ENCODE measurements at places on chromosomes 3 and 15.

DNA sequence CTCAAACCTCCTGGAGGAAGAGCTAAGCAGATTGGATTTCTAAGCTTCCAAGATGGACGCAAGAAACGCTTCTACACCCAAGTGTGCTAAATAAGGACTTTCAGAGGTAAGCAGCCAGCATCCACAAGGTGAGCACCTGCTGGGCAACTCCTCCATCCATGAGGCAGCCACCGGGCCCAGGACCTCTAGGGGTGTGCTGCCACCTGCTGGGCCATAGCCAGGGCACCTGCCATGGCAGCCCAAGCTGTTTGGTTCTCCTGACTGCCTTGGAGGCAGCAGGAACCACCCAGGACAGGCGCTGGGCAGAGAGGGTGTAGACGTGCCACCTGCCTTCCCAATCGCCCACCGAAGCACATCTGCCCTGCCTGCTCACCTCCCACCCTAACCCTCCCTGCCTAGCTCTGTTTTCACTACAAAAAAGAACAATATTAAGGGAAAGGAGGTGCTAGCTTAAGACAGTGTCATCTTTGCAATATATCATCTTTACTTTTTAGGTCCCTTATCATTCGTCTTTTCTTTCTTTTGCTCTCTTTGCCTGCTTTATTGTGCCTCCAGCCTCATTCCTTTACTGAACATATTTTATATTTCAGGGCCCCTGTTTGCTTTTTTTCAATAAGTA lies 12.9 kb downstream of the C15orf62 start:
- no peak for DNase-seq

DNA sequence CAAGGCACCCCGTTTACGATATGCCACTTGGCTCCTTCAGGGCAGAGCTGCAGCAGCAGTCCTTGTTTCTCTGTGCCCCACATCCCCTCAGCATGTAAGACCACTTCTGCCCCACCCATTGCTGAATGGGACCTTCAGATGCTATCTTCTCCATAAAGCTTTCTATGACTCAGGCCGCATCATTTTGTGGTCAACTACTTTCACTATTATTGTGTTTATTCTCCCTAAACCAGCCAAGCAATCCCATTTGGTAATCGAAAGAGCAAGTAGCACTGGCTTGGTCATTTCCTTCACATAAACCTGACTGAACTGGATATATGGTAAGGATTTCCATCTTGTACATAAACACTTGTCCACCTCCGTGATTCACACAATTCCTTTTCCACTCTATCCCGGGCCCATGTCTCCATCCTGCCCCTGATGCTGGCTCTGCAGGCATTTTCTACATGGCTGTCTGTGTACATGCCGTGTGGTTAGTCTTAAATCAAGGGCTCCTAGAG lies 25.7 kb downstream of the LIPC start:
- no peak for DNase-seq

- no peak for DNase-seq
Observed at GRCh38 chr15:56128081-56128480, 115.6 kb downstream of the RFX7 start.

GRCh38 chr3:121981473-121981872 lies 40.6 kb downstream of the ILDR1 start:
- no peak for DNase-seq

DNA sequence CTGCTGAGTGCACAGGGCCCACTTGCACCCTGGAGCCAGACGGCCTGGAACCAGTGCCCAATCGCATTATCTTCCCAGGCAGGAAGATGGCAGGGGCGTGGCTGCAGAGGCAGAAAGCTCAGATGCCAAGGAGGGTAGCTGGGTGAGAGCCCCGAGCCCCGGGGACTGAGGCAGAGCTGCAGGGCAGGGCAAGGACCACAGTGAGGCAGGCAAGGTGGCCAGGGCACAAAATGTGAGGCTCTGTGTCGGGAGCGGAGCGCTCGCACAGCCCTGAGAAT lies 1.6 kb upstream of the CCDC33 start:
- no peak for DNase-seq

DNA sequence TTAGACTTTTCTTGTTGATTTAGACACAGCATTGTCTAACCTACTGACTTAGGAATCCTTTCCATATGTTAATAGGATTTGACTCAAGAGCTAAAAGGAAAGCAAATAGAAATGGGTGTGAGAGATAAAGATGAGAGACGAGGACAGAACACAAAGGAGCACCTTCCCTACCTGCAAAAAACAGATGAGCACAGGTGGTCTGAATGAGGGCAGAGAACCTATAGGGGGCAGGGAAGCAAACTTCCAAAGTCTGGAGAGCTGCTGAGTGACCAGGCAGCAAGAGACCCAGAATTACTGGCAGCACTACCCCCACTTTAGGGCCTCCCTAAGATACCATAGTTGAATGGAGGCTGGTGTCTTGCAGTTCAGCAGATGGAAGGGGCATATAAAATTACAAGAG lies 98.1 kb upstream of the CTNNB1 start:
- DNase-seq: no peak

DNA sequence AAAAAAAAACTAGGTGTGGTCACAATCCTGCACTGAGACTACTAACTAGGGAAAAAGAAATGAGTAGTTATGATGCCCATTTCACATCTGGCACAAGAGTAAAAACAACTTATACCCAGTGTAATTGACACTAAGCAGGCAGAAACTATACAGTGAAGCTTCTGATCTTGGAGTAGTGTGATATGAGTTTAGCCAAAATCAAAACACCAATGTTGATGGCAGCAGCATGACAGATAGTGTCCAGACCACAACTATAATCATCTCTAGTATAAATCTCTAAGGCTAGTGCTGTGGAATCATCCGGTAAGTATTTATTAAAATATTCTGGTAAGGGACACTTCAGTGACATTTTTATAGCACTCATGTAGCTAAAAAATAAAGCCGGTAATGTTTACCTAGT lies 108.5 kb upstream of the EPHA6 start:
- no peak for DNase-seq

GRCh38 chr3:127490271-127491023 lies 100.1 kb downstream of the TPRA1 start:
- DNase-seq: no peak

DNA sequence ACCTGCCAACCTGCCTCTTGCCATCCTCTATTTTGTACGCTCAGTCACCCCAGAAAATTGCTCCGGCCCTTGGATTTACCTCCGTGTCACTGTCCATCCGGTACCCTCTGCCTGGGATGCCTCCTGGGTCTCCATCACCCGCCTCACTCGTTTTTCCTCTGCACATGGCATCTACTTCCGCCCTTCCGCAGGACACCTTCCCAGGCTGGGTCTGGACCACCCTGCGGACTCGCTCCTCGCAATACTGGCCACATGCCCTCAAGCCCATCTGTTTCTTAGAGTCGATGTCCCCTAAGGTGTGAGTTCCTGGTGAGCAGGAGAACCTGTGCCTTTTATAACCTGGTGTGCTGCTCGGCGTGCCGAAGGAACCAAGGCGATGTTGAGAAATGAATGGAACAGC lies 58.5 kb downstream of the APBA2 start:
- no peak for DNase-seq

- no peak for DNase-seq
Observed at GRCh38 chr15:95565016-95565600, 765.4 kb upstream of the NR2F2 start.

- no peak for DNase-seq
Observed at GRCh38 chr15:57654153-57654852, 52.2 kb upstream of the POLR2M start.

DNA sequence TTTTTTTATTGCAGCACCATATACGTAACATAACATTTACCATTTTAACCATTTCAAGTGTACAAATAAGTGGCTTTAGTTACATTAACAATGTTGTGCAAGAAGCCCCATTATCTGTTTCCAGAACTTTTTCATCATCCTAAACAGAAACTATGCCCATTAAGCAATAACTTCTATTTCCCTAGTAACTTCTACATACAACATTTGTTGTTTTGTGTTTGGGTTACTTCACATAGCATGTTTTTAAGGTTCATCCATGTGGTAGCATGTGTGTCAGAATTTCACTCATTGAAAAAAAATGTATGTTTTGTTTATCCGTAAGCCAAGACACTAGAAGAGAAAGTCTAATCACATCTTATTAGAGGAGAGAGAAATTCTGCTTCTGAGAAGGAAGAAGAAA lies 450.5 kb upstream of the PDZRN3 start:
- no peak for DNase-seq

DNA sequence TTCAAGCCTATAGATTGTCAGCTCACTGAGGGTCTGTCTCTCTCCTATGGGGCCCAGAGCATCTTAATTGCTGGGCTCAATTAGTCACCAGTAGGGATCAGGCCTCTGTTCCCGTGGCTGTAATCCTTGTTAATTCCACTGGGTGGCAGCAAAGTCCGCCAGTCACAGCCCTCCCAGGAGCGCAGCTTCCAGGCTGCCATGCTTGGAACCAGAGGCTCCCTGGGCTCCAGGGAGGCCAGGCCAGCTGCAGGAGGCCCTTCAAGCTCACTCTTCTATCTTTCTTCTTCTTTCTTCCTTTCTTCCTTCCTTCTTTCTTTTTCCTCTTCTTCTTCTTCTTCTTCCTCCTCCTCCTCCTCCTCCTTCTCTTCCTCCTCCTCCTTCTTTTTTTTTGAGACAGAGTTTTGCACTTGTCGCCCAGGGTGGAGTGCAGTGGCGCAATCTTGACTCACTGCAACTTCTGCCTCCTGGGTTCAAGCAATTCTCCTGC lies 14.4 kb downstream of the RNU5B-1 start:
- peak; percentile 86 for DNase-seq

DNA sequence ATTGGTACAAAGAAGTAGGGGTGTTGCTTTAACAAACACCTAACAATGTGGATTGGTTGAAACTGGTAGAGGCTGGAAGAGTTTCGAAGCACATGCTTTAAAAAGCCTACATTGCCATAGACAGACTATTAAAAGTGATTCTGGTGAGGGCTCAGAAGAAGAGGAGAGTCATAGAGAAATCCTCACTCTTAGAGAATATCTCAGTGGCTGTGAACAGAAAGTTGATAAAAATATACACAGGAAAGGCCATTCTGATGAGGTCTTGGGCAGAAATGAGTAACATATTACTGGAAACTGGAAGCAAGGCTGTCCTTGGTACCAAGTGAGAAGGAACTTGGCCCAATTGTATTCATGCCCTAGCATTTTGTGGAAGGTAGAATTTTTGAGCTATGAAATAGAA lies 173.7 kb upstream of the CRBN start:
- DNase-seq: no peak

DNA sequence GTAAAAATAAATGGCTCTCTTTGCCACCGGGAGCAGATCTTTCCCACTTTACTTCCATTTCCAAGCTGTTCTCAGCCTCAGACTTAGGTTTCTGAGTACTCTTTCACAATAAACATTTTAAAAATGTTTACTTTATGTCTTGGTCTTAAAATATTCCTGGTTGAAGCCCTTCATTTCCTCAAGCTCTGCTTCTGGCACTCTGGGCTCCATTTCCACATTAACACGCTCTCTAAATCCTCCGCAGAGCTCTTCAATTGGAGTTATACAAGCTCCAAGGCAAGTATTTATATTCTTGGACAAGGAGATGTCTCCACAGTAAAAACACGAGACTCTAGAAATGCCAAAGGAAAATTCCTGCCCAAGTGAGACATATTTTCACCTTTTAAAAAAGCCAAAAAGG lies 169.3 kb downstream of the GREM1 start:
- no peak for DNase-seq

DNA sequence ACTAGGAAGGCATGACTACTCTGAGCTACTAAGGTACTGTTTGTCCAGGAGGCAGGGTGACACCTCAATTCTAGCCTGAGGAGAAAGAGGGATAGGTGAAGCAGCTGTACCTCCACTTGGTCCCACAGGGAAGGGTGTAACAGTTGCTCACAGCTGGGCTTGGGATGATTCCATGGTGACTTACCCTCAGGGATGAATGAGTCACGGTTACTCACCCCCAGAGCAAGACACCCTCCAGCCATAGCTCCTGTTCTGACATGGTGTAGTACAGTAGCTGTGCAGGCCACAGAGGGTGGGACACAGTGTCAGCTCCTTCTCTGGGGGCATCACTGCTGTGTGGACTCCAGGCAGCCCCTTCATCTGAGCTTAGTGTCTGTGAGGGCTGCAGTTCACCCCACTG lies 868.6 kb upstream of the SEMA6D start:
- no peak for DNase-seq

DNA sequence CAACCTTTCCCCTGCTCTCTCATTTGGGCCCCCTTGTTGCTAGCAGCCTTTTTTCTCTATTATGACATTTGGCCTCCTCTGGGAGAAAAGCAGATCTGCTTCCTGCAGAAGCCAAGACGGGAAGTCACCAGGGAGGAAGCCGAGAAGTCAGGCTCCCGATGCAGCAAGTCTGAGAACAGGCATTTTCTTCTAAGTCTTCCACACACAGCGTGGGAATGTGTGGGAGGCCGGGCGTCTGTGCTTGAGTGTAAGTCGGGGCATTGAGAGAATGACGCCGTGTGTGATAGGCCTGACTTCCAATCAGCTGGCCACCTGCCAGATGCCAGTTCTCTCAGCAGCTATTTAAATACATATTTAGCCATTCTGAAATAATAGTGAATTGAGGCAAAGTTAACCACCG lies 75.8 kb upstream of the FAM98B start:
- DNase-seq: no peak

DNA sequence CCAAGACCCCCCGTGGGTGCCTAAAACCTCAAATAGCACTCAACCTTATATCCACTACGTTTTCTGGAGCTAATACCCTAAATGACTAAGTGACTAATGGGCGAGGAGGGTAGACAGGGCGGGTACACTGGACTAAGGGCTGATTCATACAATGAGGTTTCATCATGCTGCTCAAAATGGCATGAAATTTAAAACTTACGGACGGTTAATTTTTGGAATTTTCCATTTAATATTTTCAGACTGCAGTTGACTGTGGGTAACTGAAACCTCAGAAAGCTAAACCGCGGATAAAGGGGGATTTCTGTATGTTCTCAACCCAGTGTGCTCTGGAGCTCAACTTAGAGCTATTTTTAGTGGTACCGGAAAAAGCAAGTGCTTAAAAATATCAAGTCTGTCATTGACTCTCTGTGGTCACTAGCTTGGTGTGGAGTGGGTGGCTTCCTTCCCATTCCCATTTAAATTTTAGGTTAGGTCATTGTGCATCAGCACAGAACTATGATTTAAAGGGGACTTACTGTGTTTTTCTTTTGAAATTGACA lies 72.9 kb downstream of the LRRC28 start:
- DNase-seq: no peak

GRCh38 chr15:61315471-61315870 lies 86.4 kb upstream of the RORA start:
- DNase-seq: no peak

DNA sequence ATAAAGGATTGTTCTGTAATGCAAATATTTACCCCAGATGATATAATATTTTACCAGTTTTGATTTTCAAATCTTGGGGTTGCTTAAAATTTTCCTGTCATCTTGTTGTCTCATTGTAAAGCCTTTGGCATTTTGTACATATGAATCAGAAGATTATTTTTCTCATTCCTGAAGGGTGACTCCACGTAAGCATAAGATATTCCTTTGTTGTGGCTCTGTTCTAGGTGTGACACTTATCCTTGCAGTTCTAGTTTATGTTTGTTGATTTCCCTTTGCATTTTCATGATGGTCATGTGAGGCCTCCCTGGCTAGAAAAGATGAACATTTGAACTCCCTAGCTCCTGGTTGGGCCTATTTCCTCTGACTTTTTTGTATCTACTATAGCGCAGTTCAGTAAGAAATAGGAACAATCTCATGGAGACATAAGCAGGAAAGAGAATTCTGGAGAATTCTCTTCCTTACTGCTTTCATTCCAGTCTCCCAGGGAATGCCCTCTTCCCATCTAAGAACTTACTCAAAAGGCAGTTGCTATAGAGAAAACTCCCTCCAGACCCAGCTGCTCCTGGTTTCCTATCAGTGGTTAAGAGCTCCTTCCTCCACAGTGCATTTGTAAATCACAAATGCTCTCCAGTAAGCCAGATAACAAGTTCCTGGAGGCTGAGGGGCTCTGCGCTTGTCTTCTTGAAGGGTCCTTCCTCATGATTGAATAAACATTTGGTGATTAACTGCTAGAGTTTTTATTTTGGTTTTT lies 124.7 kb downstream of the WNT5A start:
- no peak for DNase-seq
